ENCODE measurements at places on chromosomes 6 and 20. TPM values are rescaled to one million over a fixed set of nuclear protein-coding genes. Genes with fewer than 3 reads are reported as not detected.

Gene ESR1
- 0.02 TPM for total RNA-seq

Gene OPN5
- total RNA-seq = not detected

Gene TMEM170B
- 0.59 TPM for total RNA-seq

Gene SALL4
- 1.4 TPM for total RNA-seq

Gene HSPA12B
- 0.39 TPM for total RNA-seq

Gene RGS17
- 8.5 TPM for total RNA-seq

Gene CUL7
- total RNA-seq = 8.3 TPM

Gene VIP
- not detected for total RNA-seq

Gene RBM38
- total RNA-seq = 37.7 TPM

Gene OPRL1
- 0.72 TPM for total RNA-seq

Gene TAF11
- total RNA-seq = 20.9 TPM

Gene TMEM200A
- total RNA-seq = 0.07 TPM

Gene PANK2
- total RNA-seq = 57.9 TPM

Gene TRIM40
- not detected for total RNA-seq

Gene CLDN20
- total RNA-seq = not detected

Gene MCHR2
- total RNA-seq = not detected

Gene OR2H1
- total RNA-seq = not detected

Gene PLN
- not detected for total RNA-seq

Gene HLA-DRB1
- total RNA-seq = not detected

Gene TREML1
- not detected for total RNA-seq

Gene SLC17A1
- total RNA-seq = not detected

Gene BMP7
- 0.38 TPM for total RNA-seq

Gene ARHGAP18
- total RNA-seq = 4.6 TPM

Gene CAPN11
- not detected for total RNA-seq

Gene C6orf62
- 49.0 TPM for total RNA-seq

Gene NKAPL
- total RNA-seq = not detected

Gene THBS2
- total RNA-seq = 0.02 TPM

Gene NINL
- 16.1 TPM for total RNA-seq

Gene PHACTR2
- total RNA-seq = 4.2 TPM

Gene SLC17A9
- not detected for total RNA-seq

Gene THEMIS
- total RNA-seq = not detected

Gene GLP1R
- not detected for total RNA-seq

Gene C6orf58
- not detected for total RNA-seq

Gene HCRTR2
- total RNA-seq = not detected

Gene MLN
- not detected for total RNA-seq

Gene HELZ2
- 13.9 TPM for total RNA-seq

Gene NANP
- 7.5 TPM for total RNA-seq

Gene MRAP2
- total RNA-seq = 2.0 TPM

Gene OXT
- not detected for total RNA-seq

Gene PNLDC1
- total RNA-seq = not detected
